ENCODE measurements at places on chromosomes 5 and 9. TPM values are rescaled to one million over a fixed set of nuclear protein-coding genes. Genes with fewer than 3 reads are reported as not detected.

DNA sequence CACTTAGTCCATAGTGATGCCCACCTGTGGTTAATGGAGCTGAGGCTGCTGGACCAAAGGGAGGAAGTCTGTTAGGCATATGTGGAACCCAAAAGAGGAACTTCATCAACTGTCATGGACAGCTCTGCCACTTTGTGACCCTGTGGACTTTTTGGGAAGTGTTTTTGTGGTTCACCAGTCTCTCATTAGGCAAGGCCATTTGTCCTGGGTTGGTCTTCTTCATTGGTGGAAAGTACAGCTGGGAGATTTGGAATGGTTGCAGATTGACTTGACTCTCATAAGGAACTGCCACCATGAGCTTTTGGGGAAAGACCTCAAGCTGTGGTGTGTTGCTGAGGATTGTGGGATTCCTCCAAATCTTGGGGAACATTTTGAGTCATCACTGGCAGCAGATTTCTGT is 31.9 kb upstream of the IL12B start:
- H3K4me3 ChIP-seq: no peak overlapping the region
- no peak for DNase-seq
- peaks cover 17% of the 10 kb centered on the region for H3K27me3 ChIP-seq
- no peak overlapping the region for H3K27ac ChIP-seq

- no peaks in the 10 kb centered on the region for H3K4me1 ChIP-seq
- H3K27me3 ChIP-seq: peaks cover 2% of the 10 kb centered on the region
- no peak overlapping the region for H3K27ac ChIP-seq
- peaks cover 4% of the 10 kb centered on the region for H3K36me3 ChIP-seq
These were observed 102.2 kb downstream of the MAP1B start for GRCh38 chr5:72209147-72210115.

TENT4A gene
- total RNA-seq: 47.0 TPM

DOCK8 gene
- total RNA-seq: 319 TPM

GRCh38 chr9:99986642-99987041 is 80.2 kb downstream of the STX17 start:
- no peaks in the 10 kb centered on the region for H3K27me3 ChIP-seq
- H3K36me3 ChIP-seq: peaks cover 31% of the 10 kb centered on the region
- no peak for DNase-seq
- H3K4me3 ChIP-seq: no peak overlapping the region
- H3K4me1 ChIP-seq: no peaks in the 10 kb centered on the region

GRCh38 chr9:69380301-69380700 is 55.3 kb downstream of the ENTREP1 start:
- DNase-seq: no peak
- peaks cover 2% of the 10 kb centered on the region for H3K27me3 ChIP-seq
- H3K36me3 ChIP-seq: no peaks in the 10 kb centered on the region
- no peak overlapping the region for H3K27ac ChIP-seq

- H3K27ac ChIP-seq: no peak overlapping the region
- DNase-seq: peak; percentile 45
- no peaks in the 10 kb centered on the region for H3K36me3 ChIP-seq
- no peak overlapping the region for H3K4me3 ChIP-seq
- no peaks in the 10 kb centered on the region for H3K4me1 ChIP-seq
These were observed 603.3 kb downstream of the KIF4B start for GRCh38 chr5:155616779-155617392.

DNA sequence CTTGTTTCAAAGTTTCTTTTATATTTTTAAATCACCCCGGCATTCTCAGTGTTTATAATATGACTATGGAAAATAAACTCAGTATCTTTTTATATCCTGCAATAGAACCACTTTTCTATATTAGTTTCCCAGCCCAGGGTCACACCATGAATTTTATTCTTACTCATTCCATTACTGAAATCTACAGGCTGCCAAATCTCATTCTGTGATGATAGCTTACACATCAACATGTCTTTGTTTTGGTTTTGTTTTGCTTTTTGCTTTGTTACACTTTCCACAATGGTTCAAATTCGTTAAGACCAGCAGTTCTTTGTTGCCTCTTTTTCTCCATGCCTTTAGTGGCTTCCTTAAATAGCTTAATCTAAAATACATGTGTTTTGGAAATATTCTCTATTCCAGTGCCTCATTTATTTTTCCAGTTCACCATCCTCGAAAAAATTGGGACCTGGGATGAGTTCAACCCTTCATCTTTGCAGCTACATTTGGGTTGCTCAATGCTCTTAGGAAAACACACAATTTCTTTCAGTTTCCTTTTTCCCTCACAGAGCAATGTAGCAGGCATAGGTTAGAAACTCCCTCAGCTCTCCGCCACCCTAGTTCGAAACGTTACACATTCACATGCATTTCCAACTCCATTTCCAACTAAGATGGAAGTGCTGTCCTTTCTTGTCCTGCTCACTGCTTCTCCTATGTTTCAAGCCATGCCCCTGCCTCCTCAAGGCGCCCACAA is 1146.3 kb downstream of the MAT2B start:
- H3K4me1 ChIP-seq: no peaks in the 10 kb centered on the region
- H3K36me3 ChIP-seq: no peaks in the 10 kb centered on the region
- H3K27me3 ChIP-seq: no peaks in the 10 kb centered on the region
- DNase-seq: no peak
- H3K4me3 ChIP-seq: no peak overlapping the region
- H3K27ac ChIP-seq: no peak overlapping the region

DNA sequence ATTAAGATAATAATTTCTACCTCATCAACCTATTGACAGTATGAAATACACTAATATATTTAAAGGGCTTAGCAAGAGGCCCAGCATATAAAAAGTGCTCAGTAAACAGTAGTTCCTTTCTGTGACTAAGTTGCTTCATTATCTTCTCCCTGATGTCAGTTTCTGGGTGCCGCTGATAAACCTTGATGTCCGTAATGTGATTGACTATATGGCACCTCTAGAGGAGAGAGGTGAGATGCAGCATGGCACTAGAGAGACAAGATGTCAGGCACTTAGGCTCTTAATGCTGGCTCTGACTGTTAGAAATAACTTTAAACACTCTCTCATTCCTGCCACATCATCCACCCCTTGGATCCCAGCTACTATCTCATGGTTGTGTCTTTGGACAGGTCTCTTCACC is 455.9 kb upstream of the KLF4 start:
- DNase-seq: no peak
- no peaks in the 10 kb centered on the region for H3K4me1 ChIP-seq
- H3K27me3 ChIP-seq: no peaks in the 10 kb centered on the region
- no peaks in the 10 kb centered on the region for H3K36me3 ChIP-seq

- H3K4me1 ChIP-seq: peaks cover 10% of the 10 kb centered on the region
- H3K27me3 ChIP-seq: no peaks in the 10 kb centered on the region
- H3K27ac ChIP-seq: no peak overlapping the region
These were observed 30.5 kb downstream of the PPP3R2 start for GRCh38 chr9:101564252-101564651.

DNA sequence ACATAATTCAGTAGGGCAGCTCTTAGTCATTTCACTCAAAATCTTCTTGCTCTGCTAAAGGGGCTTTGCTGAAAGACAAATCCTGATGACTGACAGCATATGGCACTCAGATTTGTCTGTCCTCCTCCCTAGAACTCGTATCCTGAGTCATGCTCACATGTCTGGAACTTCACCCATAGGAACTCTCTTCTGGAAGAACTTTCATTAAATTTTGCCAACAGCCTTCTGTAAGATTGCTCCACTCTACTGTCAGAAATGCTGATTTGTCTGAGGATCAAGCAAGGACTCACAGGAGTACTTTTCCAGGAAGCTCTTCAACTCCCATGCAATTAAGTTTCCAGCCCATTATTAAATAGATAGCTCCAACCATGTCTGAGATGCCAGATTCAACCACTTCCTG is 59.8 kb upstream of the SNX2 start:
- no peak for DNase-seq
- no peak overlapping the region for H3K27ac ChIP-seq
- H3K36me3 ChIP-seq: no peaks in the 10 kb centered on the region
- peaks cover 17% of the 10 kb centered on the region for H3K27me3 ChIP-seq

GRCh38 chr5:76622076-76622475 is 1.1 kb downstream of the F2RL2 start:
- H3K36me3 ChIP-seq: peaks cover 38% of the 10 kb centered on the region
- no peak for DNase-seq
- no peak overlapping the region for H3K27ac ChIP-seq
- peaks cover 15% of the 10 kb centered on the region for H3K4me1 ChIP-seq

GRCh38 chr5:133612249-133612860 is at the start of gene FSTL4:
FSTL4 (minus strand) TSS chr5:133612541.
- H3K27ac ChIP-seq: no peak within 1 kb of the TSS
- peaks cover 64% of the 10 kb centered on the region for H3K27me3 ChIP-seq
- no peaks in the 10 kb centered on the region for H3K36me3 ChIP-seq
- H3K4me1 ChIP-seq: peaks cover 9% of the 10 kb centered on the region
- peak; percentile 47 for DNase-seq

PRR7 gene
- 10.6 TPM for total RNA-seq

COQ4 gene
- 34.9 TPM for total RNA-seq

ACTBL2 gene
- total RNA-seq: not detected

DNA sequence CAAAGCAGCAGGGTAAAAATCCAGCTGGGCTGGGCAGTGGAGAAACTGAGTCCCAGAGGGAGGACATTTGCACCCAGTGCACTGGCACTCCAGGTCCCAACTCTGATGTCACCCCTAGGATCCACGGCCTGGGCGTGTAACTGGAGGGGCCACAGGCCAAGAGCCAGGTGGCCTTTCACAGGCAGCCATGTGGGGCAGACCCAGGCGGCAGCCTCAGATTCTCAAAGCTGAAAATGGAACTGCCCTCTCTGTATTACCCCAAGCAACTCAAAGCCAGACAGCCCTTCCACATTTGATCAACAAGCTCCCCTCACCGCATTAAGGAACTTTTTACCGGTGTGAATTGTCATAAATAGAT is 46.7 kb downstream of the RASGEF1C start:
- peaks cover 18% of the 10 kb centered on the region for H3K27me3 ChIP-seq
- no peaks in the 10 kb centered on the region for H3K36me3 ChIP-seq
- no peaks in the 10 kb centered on the region for H3K4me1 ChIP-seq
- no peak overlapping the region for H3K4me3 ChIP-seq

PCDHA11 gene
- total RNA-seq: not detected

- H3K36me3 ChIP-seq: peaks cover 26% of the 10 kb centered on the region
- DNase-seq: no peak
- H3K4me3 ChIP-seq: no peak overlapping the region
These were observed 54.3 kb downstream of the SLF1 start for GRCh38 chr5:94672746-94673145.

GRCh38 chr5:81213070-81213469 is 20.1 kb upstream of the CKMT2 start:
- H3K36me3 ChIP-seq: peaks cover 2% of the 10 kb centered on the region
- no peak for DNase-seq
- no peak overlapping the region for H3K27ac ChIP-seq
- H3K4me1 ChIP-seq: no peaks in the 10 kb centered on the region
- no peak overlapping the region for H3K4me3 ChIP-seq

DNA sequence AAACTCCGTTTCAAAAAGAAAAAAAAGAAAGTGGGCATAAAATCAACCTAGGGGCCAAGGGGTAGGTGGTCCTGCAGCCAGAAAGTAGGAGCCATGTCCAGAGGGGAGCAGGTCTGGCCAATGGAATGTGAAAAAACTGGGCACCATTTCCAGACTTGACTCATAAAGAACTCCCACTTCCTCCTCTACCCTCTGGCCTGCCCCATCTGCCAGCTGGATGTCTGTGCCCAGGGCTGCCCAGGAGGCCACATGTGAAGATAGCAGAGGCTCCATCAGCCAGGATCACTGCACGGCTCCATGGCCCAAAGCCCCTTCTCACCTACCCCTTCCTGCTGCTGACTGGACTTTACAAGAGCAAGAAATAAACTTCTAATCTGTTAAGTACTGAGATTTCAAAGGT is 42.1 kb upstream of the EEIG1 start:
- no peak overlapping the region for H3K4me3 ChIP-seq
- H3K4me1 ChIP-seq: peaks cover 62% of the 10 kb centered on the region
- no peaks in the 10 kb centered on the region for H3K27me3 ChIP-seq

GRCh38 chr5:169703813-169704212 is 66.7 kb downstream of the DOCK2 start:
- H3K4me1 ChIP-seq: no peaks in the 10 kb centered on the region
- no peak overlapping the region for H3K27ac ChIP-seq
- H3K27me3 ChIP-seq: no peaks in the 10 kb centered on the region
- H3K36me3 ChIP-seq: peaks cover 38% of the 10 kb centered on the region
- no peak for DNase-seq
- no peak overlapping the region for H3K4me3 ChIP-seq

DNA sequence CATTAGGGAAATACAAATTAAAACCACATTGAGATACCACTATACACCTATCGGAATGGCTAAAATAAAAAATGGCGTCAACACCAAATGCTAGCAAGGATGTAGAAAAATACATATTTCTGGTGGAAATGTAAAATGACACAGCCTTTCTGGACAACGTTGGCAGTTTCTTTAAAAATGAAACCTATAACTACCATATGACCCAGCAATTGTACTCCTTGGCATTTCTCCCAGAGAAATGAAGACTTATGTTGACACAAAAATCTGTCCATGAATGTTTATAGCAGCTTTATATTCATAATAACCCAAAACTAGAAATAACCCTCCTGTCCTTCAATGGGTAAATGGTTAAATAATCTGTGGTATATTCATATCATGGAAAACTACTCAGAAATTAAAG is 188.7 kb upstream of the RAD23B start:
- H3K27ac ChIP-seq: no peak overlapping the region
- H3K36me3 ChIP-seq: no peaks in the 10 kb centered on the region
- no peak for DNase-seq
- no peaks in the 10 kb centered on the region for H3K4me1 ChIP-seq
- peaks cover 2% of the 10 kb centered on the region for H3K27me3 ChIP-seq

DNA sequence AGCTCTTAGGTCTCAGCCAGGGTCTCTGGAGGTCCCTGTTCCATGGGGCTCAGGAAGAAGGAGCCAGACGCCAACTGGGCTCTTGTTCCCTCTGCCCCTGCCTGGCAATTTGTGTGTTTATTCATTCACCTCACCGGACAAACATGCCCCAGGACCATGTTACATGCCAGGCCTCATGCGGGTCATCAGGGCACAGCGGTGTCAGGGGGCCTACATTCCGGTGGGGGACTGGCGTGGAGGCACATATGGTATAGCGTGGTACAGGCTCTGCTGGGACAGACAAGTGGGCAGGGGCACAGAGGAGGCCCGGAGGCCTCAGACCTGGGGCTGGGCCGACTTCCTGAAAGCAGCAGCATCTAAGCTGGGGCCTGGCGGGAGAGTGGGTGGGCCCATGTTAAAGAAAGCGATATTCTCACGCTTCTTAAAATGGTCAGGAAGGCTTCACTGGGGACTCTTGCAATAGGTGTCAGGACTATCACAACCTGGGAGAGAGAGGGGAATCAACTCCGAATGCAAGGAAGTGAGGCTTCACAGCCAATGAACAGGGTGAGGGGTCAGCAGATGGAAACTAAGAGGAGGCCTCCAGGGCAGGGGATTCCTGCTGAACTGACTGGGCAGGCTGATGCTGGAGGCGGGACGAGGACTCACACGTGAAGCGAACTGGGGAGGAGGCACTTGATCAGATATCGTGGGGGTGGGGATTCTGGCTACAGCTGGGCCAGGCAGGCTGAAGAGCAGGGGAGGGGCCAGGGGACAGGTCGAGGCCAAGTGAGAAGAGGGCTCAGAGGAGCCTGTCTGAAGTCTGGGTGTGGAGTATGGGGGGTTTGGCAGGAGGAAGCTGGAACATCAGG is 41.9 kb downstream of the NCS1 start:
- no peak for DNase-seq
- H3K27ac ChIP-seq: no peak overlapping the region
- H3K4me1 ChIP-seq: no peaks in the 10 kb centered on the region
- no peak overlapping the region for H3K4me3 ChIP-seq
- no peaks in the 10 kb centered on the region for H3K36me3 ChIP-seq
